Stimulated activated CD4-positive, alpha-beta T cell treated with anti-CD3 and anti-CD28 coated beads, Interleukin-4, amount 100 ng/mL, for 24 hours (primary cell): ENCODE measurements at places on chromosomes 3 and 15.

DNA sequence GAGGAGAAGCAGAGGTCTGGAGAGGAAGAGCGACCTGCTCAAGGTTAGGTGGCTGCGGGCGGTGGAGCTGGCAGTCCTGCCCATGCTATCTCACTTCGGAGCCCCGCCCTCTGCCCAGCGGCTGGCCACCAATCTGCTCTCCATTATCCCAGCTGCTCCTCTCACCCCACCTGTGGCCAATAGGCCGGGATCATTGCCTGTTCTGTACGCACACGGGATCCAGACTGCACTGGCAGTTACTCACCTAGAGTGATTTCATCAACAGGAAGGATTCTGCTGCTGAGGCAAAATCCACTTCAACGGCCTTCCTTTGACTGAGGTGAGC lies 100.6 kb downstream of the TLE3 start:
- DNase-seq = no peak

DNA sequence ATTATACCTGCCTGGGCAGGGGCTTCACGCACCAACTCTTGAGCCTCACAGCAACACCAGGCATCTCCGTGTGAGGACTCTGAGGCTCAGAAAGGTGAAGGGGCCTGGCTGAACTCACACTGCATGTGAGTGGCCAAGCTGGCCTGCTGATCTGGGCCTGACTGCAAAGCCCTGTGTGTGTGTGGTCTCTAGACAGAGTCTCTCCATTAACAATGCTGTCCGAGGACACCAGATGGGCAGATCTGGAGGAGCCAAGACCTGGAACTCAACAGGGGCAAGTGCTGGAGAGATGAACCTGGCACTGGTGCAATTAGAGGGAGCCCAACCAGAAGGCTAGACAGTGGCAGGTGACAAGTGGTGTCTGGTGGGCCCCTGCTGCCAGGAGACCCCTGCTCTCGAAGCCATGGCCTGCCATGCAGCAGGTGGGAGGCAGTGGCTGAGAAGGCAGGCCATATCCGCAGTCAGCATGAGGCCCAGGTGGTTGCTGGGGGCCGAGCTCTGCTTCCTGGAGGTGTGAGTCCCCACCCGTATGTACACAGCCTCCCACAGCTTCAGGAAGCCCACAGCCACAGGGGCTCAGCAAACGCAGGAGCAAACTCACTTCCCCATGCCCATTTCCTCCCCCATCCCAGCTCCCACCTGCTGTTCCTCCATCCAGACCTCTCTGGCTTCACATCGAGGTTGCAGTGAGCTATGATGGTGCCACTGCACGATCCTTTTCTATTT lies 39.0 kb downstream of the CYP11A1 start:
- DNase-seq = no peak

- no peak for DNase-seq
Measured at GRCh38 chr3:170585937-170586310, at the start of gene SLC7A14. Gene SLC7A14 (minus strand): TSS chr3:170586075. CDS start chr3:170526936, 59,139 bp downstream.

GRCh38 chr15:66269326-66270090 lies 16.0 kb upstream of the MEGF11 start:
- DNase-seq = no peak

- no peak for DNase-seq
Measured at GRCh38 chr15:77015646-77016320, 20.9 kb downstream of the PSTPIP1 start.

GRCh38 chr3:64563751-64564150 lies 124.0 kb downstream of the ADAMTS9 start:
- DNase-seq = no peak

DNA sequence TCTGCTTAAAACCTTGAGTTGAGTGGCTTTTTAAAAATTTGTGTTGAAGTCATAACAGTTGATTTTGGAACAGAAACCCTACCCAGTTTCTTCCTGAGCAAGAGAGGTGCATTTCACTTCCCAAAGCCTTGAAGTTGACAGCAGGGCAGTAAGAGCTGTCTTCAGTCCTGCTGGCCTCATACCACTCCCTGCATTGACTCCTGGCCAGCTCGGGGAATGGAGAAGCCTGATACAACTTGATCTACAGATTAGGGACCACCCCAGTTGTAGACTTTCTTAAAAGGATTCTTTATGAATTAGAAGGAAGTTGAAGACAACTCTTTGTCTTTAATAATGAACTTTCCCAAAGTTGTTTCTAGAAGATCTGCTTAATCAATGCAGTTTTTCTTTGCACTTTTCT lies 90.6 kb upstream of the FLNB start:
- DNase-seq = no peak

GRCh38 chr3:184765047-184765729 lies 46.8 kb upstream of the VPS8 start:
- no peak for DNase-seq

DNA sequence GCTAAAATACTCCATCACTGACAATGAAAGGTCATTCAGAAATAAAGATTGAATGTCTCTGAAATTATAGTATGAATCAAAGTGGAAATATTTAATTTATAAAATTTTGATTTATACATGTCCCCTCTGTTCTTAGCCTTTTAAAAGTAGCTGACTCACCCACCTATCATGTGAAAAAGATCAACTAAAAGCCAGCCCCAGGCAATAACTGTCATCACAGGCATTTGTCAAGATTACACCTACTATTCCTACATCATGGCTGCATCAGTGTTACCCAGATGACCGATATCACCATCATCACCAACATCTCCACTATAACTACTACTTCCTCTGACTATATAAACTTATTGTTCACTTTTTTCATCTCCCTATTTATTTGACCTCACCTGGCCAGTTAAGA lies 14.3 kb upstream of the PIK3R4 start:
- no peak for DNase-seq

- DNase-seq = no peak
Measured at GRCh38 chr3:43080726-43081568, 24.9 kb downstream of the POMGNT2 start.
